Substantia nigra (tissue), 51 donors: ENCODE measurements at places on chromosomes 16 and 17.

- DNase-seq, result no peak
Observed at GRCh38 chr17:82269882-82270500, 3.5 kb downstream of the CSNK1D start.

- DNase-seq, result peak; percentile 70
Observed at GRCh38 chr16:85514295-85514597, 98.9 kb upstream of the GSE1 start.

DNA sequence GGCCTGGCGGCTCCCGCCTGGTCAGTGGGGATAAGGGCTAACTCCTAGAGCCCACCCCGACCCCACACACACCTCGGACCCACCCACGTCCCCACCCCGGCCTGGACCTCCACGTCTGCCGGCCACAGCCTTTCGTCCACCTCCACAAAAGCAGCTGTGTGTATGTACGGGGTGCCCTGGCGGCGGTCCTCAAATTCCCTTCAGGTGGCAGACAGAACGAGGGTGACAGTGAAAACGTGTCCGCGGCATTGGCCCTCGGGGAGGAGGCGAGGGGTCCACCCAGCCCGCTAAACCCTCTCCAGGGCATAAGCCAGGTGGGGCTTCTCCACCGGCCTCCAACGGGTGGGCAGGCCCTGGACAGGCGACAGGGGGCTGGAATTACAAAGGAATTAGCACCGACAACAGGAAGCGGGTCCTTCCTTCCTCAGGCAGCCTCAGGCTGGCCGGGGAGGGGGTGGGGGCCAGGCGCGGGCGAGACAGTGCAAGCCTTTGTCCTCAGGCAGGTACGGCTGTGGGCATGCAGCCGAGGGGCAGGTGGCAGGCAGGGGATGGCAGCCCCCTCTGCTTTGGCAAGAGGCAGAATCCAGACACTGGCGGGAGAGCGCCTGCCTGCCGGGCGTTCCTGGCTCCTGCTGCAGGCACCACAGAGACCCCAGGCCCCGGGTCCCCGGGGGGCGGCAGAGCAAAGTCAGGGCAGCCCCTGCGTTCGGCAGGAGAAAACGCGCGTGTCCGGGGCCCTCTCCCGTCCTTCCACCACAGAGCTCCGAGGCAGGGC is 12.3 kb upstream of the PITPNA start:
- no peak for DNase-seq

- no peak for DNase-seq
Observed at GRCh38 chr17:79008666-79009387, 737 bp downstream of the CANT1 start.

- no peak for DNase-seq
Observed at GRCh38 chr17:67322042-67322787, 44.2 kb downstream of the PSMD12 start.

DNA sequence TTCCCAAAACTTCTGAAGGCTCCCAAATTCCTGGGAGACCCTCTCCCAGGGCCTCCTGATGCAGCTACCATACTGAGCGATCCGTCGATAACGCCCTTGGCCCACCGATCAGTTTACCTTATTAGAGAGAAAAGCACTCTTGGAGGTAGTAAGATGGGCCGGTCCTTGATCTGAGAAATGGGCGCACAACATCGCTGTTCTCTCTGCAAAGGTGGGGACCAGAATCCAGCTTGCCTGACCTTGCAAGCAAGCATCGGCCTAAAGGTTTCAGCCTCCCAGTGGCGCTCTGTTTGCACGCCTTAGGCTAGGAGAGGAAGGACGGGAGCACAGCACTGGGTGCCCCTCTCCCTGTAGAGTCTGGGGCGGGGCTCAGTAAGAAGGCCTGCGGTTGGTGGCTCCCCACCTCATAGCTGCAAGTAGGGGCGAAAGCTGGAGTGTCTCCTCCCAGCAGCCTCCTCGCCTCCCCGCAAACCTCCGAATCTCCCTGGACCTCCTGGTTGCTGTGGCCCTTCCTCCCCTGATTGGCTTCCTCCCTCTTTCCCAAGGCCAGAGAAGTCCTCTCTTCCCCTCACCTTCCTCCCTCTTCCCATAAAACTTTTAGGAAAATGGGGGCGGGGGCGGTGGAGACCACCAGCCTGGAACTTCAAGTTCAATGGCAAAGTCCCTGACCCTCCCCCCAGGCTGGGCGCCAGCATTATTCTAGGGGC is at the start of gene PRAC1:
Gene PRAC1, minus strand, starts transcription at position 318 of the 707 bp plus-strand sequence. Its CDS starts 126 bp downstream, at position 192.
- DNase-seq, result no peak

- no peak for DNase-seq
Observed at GRCh38 chr17:73432624-73433190, 120.9 kb upstream of the CDC42EP4 start.

DNA sequence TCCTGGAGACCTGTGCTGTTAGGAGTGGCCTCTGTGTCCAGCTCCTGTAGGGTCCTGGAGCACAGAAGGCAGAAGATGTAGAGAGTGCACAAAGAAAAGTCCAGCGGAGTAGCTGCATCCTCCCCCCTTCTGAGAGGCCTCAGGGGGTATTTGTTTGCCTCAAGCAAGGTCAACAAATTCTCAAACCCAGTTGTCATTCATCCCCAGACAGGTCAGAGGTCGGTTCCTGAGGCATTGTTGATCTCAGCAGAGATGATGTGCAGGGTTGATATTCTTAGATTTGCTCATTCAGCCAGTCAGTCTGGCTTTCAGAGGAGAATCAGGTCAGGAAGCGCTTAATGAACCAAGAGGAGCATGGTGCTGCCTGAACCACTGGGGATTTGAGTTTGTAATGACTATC is 8.3 kb upstream of the RBFOX1 start:
- DNase-seq, result no peak

GRCh38 chr17:64183815-64184214 is 53.9 kb upstream of the ERN1 start:
- DNase-seq, result no peak

DNA sequence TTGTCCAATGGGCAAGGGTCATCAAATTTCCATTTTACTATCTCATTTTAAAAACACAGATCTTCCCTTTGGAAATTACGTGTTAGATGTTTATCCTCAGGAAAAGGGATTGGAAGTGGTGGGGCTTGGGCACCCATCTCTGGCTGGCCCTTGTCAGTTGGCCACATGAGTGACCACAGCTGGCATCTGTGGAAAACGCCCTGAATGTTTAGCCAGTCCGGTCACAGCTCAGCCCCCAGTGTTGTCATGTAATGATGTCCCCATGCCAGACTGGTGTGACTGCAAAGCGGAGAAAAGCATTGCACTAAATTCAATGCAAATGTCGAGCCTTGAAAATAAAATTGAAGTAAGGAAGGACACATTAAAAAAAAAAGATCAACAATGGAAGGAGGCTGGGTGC is 53.0 kb downstream of the TMC6 start:
- DNase-seq, result peak; percentile 46

GRCh38 chr17:76265624-76266243 is 586 bp downstream of the UBALD2 start:
- no peak for DNase-seq

- no peak for DNase-seq
Observed at GRCh38 chr17:70080541-70081347, 5.7 kb downstream of the KCNJ16 start.

DNA sequence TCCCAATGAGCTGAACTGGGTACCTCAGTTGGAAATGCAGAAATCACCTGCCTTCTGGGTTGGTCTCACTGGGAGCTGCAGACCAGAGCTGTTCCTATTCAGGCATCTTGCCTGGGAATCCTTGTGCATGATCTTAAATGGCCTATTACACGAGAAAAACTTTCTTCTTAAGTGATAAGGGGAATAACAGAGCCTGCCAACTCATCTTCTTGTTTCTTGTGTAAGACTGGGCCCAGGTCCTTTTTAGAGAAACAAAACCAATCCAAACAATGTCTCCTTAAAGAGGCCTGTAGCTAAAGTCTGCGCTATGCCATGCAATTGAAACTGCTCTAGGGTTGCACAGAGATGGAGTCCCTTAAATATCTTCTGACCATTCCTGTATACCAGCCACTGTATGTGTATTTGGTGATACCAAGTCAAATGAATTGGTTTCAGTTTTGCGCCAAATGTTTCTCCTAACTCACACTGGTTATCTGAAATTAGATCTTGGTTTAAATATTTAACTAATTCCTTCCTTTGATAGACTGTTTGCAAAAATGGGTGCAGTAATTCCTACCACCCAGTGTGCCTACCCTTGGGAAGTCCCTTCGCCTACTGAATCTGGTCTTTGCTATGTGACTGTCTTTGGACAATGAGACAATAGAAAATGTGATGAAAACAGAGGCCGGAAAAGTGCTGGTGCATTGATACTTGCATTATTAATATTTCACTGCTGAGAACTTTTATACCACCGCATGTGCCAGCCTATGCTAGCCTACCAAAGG is 6.5 kb upstream of the CCL23 start:
- no peak for DNase-seq

DNA sequence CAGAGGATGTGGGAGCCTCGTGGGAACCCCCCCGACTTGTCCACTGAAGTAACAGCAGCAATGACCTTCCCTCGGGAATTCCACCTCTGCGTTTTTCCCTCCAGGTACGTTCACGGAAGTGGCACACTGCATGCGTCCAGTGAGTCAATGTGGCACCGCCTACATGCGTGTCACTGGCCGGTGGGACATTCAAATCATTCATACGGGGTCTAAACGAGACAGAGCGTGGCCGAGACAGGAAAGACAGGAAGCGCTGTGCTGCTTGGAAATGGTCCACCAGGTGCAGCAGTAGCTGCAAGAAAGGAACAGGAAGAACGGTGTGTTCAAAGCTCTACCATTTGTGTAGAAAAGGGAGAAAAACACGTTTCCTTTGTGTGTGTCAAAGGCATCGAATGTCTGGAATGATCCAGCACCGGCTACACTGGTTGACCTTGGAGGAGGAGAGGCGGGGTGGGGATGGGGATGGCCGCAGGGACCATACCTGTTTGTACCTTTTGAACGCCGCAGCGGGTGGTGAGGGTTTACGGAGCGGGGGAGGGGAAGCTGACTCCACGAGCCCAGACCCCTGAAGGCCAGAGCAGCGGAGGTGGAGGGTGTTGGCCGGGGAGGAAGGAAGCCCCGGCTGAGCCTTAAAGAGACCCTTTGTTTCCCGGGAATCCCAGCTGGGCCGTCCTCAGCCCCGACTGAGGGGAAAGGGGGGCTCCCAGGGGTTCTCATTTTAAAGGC is 1.7 kb upstream of the PGAP6 start:
- DNase-seq, result no peak

- no peak for DNase-seq
Observed at GRCh38 chr16:66006485-66006884, 360.0 kb upstream of the CDH5 start.

- DNase-seq, result no peak
Observed at GRCh38 chr17:31392002-31392855, 754 bp downstream of the RAB11FIP4 start.

DNA sequence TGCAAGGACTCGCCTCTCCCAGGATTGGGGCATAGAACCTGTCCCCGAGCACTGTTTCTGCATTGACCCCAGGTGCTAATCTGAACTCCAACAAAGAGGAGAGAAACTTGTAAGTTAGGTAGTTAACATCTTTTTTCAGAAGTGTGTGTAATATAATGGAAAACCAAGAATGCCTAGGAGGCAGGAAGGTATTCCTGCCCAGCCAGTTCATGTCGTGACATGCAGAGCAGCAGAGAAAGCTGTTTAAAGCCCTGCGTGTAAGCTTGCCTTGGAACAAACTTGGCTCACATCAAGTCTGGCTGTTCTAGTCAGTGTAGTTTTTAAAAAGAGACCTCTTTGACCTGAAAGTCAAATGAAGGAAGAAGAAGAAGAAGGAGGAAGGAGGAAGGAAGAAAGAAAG is 2.1 kb upstream of the GNA13 start:
- DNase-seq, result no peak

GRCh38 chr17:39002991-39003715 is 36.0 kb upstream of the FBXO47 start:
- DNase-seq, result no peak

DNA sequence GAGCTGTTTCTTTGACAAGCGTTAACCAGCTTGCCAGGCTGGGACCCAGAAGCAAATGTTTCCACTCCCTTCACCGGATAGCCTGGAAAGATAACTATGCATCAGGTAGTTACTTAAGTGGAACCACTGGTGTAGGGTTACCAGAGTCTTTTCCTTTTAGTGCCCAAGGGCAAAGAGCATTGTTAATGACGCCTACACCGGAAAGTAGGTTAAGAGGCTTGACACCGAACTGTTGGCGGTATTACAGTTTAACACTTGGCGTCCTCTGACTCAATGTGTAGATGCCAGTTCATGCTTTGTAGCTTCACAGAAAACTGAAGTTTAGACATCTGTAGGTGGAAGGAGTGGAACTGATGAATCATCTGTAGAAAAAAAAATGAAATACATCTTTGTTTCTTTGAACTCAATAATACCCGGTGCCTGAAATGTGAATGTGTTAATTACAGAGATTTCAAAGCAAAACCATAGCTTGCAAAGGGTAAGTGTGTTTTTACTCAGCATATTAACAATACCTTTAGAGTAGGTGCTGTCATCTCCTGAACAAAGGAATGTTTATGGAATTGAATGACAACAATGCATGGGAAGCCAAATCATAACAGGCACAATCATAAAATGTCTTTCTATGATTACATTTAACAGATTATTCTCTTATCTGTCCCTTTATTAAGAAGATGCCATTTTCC is 426.7 kb upstream of the SALL1 start:
- no peak for DNase-seq

GRCh38 chr17:624341-624860 is 90.2 kb downstream of the VPS53 start:
- DNase-seq, result no peak

GRCh38 chr17:37133136-37133535 is 184.4 kb downstream of the AATF start:
- no peak for DNase-seq

DNA sequence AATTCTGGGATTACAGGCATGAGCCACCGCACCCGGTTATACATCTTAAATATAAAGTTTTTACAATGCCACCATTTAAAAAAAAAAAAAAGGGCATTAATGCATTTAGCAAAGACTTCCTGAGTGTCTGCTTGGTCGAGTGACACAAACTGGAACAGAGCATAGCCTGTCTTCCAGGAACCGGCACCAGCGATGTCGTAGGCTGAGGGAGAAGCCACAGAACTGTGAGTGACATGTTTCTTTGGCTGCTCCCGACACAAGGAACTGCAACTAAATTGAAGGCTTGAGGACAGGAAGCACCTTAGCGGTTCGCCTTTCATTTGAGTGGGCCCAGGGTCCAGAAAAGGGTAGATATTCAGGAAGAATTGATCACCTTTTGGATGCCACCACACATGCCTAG is 717.8 kb downstream of the MAF start:
- DNase-seq, result no peak

DNA sequence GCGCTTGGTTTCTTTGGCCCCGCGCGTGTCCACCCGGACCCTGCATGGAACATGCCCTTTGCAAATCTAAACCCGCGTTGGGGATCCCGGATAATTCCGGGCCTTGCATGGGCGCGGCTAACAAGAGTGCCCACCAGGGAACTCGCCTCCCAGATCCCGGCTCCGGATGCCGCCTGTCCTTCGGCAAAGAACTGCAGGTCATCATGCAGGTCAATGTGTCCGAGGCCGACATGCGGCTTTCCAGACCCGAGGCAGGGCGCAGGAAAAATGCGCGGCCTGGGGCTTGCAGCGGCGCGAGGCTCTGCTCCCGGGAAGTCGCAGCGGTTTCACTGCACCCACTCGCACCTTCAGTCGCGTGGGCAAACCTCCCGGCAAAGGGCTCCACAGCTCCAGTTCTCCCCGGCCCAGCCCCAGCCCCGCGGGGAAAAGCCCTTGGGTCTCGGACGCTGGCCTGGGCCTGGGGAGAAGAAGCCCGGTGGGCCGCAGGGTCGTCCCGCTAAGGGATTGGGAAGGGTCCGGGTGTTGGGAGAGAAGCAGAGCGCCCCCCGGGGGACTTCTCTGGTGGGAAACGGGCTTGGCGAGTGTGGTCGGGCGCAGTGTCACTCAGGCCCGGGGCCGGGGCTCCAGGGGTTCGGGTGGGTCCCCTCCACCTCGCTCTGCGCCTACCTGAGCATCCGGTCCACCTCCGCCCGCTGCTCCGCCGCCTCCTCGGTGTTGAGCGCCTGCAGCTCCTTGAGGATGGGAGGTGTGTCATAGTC is 805 bp downstream of the HNF1B start:
- DNase-seq, result no peak
